ENCODE measurements at places on chromosomes 5 and 9.

- no peak for DNase-seq
These were observed 75.2 kb downstream of the TMC1 start for GRCh38 chr9:72596451-72597180.

DNA sequence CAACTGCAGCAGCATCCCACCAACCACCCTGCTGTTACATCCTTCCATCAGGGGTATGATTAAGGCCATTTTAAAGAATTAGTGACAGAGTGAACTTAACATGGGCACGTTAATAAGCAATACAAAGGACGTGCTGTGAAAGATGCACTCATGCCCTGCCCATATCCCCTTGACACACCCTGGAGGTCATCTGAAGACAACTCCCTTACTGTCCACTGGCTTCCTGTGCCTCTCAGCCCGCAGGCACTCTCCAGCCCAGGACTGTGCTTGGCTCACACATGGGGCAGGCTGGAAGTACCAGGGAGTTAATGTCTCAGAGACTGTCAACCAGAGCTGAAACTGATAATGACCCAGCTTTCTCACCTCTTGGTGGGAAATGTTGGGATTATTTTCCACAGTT lies 81.8 kb downstream of the TRIM36 start:
- DNase-seq, result no peak

GRCh38 chr5:164119806-164120447 lies 614.5 kb downstream of the MAT2B start:
- DNase-seq, result no peak

DNA sequence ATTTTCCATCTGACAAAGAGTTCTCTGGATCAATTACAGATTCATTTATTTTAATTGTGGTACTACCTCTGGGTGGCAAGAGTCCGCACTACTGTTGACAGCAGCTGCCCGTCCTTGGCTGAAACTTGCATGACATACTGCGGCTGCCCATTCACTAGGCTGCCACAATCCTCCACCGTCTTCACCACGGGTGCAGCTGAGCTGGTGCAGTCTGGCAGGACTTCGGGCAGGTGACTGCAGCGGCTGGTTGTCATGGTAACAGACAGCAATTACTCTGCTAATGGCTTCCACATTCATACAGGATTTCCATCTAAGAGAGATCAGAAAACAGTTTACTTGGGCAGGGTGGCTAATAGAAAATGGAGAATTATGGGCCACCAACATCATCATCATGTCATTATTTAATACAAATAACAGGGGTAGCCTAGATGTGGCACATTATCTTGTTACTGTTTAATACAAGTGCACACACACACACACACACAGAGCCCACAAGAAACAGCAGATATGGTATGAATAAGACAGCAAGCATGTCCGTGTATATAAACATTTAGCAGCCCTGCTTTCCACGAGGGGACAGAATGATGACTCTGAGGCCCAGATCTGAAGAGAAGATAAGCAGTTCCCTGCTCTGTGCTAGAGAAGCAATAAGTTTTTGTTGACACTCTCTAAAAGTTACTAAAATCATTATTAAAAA lies 112.3 kb downstream of the MARCHF3 start:
- no peak for DNase-seq

DNA sequence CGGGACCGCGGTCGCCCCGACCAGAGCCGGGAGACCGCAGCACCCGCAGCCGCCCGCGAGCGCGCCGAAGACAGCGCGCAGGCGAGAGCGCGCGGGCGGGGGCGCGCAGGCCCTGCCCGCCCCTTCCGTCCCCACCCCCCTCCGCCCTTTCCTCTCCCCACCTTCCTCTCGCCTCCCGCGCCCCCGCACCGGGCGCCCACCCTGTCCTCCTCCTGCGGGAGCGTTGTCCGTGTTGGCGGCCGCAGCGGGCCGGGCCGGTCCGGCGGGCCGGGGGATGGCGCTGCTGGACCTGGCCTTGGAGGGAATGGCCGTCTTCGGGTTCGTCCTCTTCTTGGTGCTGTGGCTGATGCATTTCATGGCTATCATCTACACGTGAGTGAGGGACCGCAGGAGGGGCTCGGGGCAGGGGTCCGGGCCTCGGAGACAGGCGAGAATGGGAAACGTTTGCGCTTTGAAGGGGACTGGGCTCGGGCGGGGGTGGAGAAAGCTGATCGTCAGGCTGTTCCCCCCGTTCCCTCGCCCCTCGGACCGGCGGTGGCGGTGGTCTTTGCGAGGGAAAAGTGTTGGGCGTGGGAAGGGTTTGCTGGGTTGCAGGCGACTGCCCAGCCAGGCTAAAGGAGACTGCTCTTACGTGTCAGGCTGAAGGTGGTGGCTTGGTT lies 457 bp downstream of the UGCG start:
- DNase-seq, result no peak

- no peak for DNase-seq
These were observed 142.7 kb downstream of the ANXA1 start for GRCh38 chr9:73294336-73294735.

- no peak for DNase-seq
These were observed 411.7 kb upstream of the ITGA1 start for GRCh38 chr5:52375969-52376368.

- DNase-seq, result no peak
These were observed 3.1 kb downstream of the ISOC1 start for GRCh38 chr5:129097498-129098296.

GRCh38 chr5:43007246-43007910 lies 32.7 kb downstream of the ANXA2R start:
- DNase-seq, result peak; percentile 67

- DNase-seq, result no peak
These were observed 159.5 kb downstream of the RAPGEF6 start for GRCh38 chr5:131475541-131475941.

DNA sequence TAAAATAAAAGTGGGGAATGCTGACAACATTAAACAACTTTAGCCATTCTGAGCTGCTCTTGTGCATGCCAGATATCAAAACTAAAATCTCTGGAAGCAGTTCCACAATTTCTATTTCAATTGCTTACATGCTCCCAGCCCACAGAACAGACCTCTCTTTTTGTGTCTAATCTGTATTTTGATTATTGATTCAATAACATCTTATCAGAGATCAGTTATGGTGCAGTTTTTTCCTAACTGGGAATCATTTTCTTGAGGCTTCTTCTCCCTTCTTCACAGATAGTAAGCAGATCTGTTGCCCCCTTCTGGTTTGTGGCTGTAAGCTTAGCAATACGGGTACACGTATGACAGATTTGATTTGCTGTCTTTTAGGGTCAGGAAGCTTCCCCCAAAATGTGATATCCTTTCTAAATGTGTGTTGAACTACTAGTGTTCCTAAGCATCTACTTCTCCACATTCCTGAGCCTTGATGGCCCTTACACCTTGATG lies 39.4 kb downstream of the MRPS27 start:
- no peak for DNase-seq

- no peak for DNase-seq
These were observed 91.7 kb downstream of the SPATA31D1 start for GRCh38 chr9:82080265-82080664.

DNA sequence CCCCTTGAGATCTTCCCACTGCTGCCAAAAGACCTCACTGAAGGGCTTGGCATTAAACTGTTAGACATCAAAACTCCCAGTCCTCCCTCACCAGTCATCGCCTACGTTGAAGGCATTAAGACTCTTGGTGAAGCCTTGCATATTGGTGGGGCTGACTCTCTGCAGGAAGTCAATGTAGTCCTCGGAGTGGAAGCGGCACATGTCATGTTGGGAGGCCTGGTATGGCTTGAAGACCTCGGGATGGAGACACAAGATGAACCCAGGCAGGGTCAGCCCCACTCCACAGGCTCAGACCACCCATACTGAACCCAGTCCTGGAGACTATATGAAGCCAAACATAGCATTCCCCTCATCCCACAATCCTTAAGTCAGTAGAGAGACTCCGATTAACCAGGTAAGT lies 1.9 kb downstream of the HDAC3 start:
- no peak for DNase-seq

DNA sequence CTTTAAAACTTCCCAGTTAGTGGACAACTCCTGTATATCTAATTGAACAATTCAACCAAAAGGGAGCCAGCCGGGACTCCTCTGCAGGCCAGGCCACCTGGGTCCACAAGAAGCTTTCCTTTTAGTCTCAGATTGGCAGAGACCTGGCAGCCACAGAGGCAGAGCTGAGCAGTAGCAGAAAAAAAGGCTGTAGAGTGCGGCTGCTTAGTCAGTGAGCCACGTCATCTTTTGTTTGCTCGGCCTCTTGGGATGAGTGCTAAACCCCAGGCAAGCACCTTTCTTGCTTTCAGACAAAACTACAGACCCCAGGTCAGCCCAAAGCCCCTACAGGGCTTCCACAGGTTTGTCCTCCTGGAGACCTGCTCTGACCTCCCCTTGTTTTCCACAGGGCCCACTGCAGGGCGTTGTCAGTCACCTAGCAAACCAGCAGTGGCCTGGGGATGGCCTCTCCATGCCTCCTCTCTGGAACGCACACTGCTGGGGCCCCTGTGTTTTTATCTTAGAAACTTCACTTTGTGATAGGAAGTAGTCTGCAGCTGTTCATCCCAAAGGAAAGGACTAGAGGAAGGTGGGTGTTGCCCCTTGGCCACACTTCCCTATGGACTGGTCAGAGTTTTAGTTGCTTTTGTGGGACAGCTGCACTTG lies 49.9 kb downstream of the SHB start:
- no peak for DNase-seq

- DNase-seq, result no peak
These were observed 478.2 kb upstream of the TNC start for GRCh38 chr9:115596021-115596745.

DNA sequence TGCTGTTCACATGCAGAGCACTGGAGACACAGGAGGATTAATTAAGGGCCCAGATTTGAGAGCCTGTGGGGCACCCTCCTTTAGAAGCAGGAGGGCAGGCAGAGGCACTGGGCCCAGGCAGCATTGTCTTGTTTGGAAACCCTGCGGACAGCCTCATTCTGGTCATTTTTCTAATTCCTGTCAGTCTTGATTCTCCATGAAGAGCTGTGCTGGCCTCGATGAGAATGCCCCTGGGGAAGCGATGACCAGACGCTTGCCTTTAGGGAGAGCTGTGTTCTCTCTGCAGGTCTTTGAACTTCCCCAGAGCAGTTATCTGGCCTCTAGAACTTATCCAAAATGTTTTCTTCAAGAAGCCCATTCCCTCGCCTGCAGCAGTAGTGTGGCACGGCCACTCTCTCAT lies 117.8 kb upstream of the PTCH1 start:
- DNase-seq, result no peak

DNA sequence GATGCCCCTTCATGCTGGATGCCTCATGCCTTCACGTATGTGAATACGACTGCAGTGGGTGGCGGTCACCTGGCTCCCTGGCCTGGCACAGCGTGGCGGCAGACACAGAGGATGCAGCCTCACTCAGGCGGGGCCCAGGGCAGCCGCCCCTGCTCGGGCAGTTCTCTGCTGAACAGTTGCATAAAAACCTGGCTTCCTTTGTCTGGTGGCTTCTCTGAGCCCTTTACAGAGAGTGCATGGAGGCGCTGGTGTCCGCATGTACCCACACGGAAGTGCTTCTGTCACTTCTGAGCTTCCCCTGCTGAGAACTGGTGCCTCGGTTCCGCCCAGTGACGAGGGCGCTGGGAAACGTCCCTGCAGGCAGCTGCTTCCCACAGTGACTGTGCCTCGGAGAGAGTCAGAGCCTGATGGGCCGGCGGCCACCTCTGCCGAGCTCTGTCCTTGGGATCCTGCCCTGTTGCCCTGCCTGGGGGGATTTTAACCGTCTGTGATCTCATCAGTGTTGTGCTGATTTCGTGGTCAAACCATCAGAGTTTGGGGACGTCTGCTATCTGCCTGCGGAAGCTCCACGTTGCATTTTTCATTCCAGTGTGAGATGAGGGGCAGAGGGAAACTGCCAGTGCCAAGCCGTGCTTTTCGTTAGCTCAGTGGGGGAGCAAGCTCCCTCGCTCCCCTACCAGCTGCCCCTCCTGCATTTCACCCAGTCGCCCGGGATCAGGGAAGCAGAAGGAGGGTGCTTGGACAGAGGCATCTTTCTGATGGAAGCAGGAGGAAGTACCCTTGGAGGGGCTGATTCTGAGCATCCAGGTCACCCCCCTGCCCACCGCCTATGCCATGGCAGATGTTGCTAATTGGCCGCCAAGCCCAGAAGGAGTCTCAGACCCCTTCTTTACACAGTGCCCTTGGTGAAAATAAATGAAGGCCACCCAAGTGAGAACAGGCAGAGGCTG lies 153.0 kb upstream of the COL5A1 start:
- DNase-seq, result no peak

DNA sequence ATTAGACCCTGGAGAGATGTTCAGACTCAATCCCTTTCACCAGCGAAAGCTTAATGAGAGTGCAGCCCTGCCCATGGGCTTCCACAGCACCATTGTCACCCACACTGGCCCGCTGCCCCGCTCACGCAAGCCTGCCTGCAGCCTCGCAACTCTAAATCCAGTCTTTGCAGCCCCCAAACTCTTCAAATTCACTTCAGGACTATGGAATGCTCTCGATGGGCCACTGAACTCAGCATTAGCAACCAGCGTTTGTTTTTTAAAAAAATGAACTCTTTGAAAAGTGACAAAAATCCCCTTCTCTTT lies 17.1 kb downstream of the DCANP1 start:
- DNase-seq, result no peak

GRCh38 chr5:37165761-37166160 lies 83.4 kb downstream of the CPLANE1 start:
- DNase-seq, result no peak

- no peak for DNase-seq
These were observed 69.0 kb upstream of the HRH2 start for GRCh38 chr5:175588709-175589429.

DNA sequence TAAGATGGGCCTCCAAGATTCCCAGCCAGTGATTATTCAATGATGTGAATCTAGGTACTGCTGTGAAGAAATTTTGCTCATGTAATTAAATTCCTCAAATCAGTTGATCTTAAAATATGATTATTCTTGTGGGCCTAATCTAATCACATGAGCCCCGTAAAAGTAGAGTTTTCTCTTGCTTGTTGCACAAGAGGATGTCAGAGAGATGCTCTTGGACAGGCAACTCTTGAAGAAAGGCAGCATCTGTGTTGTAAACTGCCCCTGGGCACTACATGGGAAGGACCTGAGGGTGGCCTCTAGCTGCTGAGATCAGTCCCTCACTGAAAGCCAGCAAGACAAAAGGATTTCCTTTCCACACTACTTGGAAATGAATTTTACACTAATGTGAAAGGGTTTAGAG lies 132.9 kb downstream of the TRPM3 start:
- no peak for DNase-seq

GRCh38 chr5:123094237-123094918 lies 5.3 kb downstream of the PRDM6 start:
- no peak for DNase-seq

GRCh38 chr5:124528838-124529237 lies 217.6 kb downstream of the ZNF608 start:
- DNase-seq, result no peak

GRCh38 chr9:124781967-124782660 lies 5.2 kb downstream of the OLFML2A start:
- no peak for DNase-seq

DNA sequence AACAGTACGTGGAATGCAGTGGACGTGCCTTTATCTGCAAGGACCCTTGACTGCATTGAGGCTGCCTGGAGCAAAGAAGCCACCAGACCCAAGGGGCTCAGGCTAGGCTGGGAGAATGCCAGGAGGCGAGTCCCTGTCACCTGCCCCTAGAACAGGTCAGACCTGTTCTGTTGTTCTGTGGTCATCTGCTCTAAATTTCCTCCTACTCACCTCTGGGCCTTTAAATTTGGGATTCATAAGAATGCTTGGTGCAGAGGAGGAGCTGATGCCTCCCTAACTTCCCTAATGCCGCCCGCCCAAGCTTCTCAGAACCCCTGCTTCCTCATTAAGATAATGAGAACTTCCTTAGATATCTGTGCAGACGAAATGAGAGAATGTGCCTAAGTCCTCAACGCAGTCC lies 32.0 kb downstream of the DAPK1 start:
- DNase-seq, result no peak
